ENCODE measurements at places on chromosomes 2 and 18.

GRCh38 chr18:56770873-56771272 lies 119.7 kb downstream of the WDR7 start:
- DNase-seq, result no peak

DNA sequence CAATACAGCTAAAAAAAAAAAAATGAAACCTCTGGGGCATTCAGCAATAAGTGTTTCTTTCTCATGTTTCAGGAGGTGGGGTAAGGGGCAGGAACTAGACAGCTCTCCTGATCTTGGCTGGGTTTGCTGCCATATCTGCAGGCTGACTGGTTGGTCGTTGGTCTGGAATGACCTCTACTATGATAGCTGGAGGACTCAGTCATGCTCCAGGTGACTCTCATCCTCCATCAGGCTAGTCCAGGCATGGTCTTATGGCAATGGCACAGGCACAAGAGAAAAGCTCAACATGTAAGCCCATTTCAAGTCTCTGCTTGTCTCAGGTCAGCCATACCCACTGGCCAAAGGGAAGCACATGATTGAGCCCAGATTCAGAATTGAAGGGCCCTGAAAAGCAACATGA lies 9.5 kb upstream of the SLC1A4 start:
- no peak for DNase-seq

DNA sequence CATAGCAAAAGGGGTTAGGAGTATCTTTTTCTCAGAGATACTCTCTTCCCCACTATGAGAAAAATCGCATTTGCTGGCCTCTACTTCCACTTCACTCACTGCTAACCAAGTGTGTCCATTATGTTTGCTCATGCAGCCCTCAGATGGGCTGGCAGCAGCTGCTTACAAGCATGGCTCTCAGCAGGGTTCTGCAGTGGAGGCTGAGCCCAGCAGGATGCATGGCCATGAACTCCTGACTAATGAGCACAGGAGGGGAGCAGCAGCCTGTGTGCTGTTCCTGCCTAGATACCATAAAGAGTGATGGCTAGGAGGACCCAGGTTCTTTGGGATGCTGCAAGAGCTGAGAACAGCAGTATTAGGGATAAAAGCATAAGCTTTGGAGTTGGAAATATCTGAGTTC lies 316.9 kb upstream of the THSD7B start:
- DNase-seq, result no peak

GRCh38 chr2:154914561-154914960 lies 216.1 kb downstream of the KCNJ3 start:
- DNase-seq, result no peak
